ENCODE measurements at places on chromosomes 1 and 21. TPM values are rescaled to one million over a fixed set of nuclear protein-coding genes. Genes with fewer than 3 reads are reported as not detected.
A peak's percentile ranks its signal among the peaks of the same experiment; 100 is the strongest.

Gene GJA8
- total RNA-seq = not detected

Gene DNAJC6
- total RNA-seq = 2.9 TPM

Gene CFAP74
- 0.62 TPM for total RNA-seq

Gene GBP3
- 9.1 TPM for total RNA-seq

Gene LRRN2
- total RNA-seq = 1.5 TPM

Gene RNF187
- total RNA-seq = 50.2 TPM

Gene KCTD3
- 67.5 TPM for total RNA-seq

Gene LCE1F
- total RNA-seq = not detected

Gene TSSK3
- total RNA-seq = not detected

- no peak for DNase-seq
Measured at GRCh38 chr1:222266223-222267196, 281.4 kb downstream of the HHIPL2 start.

- DNase-seq = peak; percentile 23
Measured at GRCh38 chr1:209326076-209326475, 257.4 kb upstream of the CAMK1G start.

- no peak for DNase-seq
Measured at GRCh38 chr1:173276922-173277800, 70.0 kb upstream of the TNFSF4 start.

GRCh38 chr1:237687804-237688203 is 202.9 kb downstream of the ZP4 start:
- no peak for DNase-seq

DNA sequence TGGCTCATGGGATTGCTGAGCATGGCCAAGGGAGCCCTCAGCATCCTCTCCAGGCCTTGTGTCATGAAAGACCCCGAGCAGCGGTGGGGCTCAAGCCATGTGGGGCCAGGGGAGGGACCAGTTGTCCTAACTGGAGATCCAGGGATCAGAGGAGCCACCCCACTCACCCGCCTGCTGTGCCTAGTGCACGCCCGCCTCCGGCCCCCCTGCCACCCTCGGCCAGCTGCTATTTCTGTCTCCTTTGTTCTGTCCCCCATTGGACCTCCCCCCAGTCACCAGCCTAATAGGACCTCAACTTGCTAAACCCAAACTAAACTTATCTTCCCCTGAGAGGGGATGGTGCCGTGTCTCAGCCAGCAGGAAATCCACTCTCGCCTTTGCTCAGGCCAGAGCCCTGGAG is 44.4 kb downstream of the TP73 start:
- no peak for DNase-seq

DNA sequence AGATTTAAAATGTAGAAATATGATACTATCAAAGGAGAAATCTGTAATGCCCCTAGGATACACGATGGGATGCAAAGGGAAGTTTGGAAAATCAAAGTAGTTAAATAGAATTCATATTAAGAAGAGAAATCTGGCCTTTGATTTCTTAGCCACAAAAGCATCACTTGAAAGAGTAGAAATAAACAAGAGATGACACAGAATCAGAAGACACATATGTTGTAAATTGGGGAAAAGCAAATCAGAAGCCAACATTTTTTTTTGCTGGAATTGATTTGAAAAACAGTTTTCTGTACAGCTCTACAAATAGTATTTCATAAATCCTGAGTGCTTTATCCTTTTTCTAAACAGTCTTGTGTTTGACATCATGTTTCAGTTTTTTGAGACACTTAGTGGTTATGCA is 12.4 kb upstream of the TNFSF18 start:
- peak; percentile 8 for DNase-seq

DNA sequence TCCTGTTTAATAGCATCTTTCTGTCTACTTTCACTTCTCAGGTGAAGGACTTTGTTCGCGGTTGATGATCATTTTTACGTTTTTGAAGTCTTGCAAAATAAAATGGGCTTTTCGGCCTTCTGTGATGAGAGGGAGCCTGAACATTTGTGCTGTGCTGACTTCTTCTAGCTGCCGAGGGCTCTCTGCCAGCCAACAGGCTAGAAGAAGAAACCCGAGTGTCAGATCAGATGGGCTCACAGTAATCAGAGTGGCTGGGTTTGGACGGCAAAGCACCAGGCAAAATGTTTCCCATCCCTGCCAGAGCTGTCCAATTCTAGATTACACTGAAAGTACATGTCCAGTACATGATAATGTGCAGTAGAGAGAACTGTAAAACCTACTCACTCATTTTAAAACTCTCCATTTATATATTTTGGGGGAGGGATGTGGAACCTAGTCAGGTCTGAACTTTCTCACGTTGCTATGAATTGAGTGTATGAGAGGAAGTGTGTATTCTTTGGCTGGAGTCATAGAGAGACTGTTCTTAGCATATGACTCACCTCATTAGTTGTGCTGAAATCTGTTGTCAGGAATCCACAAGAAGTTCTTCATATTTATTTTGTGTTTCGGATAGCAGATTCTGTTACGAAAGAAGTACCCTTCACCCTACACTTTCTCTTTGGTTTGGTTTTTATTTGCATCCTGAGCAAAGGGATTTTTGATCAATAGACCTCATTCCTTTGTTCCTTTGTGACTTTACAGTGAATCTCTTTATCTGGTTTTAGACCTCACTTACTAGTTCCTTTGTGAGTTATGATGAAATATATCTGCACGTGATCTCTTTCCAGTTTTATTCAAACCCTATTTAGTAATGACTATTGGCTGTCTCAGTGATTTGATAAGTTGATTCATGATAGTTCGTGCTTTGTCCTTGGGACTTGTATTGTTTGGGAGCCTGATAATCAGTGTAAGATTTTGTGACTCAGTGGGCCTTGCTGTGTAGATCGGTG is 4.8 kb downstream of the ATP1A1 start:
- DNase-seq = peak; percentile 87

GRCh38 chr1:51264451-51264850 is 28.4 kb downstream of the RNF11 start:
- DNase-seq = peak; percentile 85

DNA sequence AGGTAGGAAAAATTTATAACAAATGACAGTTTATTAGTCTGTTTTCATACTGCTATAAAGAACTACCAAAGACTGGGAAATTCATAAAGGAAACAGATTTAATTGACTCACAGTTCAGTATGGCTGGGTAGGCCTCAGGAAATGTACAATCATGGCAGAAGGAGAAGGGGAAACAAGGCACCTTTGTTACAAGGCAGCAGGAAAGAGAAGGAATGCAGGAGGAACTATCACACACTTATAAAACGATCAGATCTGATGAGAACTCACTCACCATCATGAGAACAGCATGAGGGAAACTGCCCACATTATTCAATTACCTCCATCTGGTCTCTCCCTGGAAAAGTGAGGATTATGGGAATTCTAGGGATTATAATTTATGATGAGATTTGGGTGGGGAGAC is 61.3 kb downstream of the ASB17 start:
- no peak for DNase-seq

- DNase-seq = no peak
Measured at GRCh38 chr1:5887971-5888361, 104.3 kb downstream of the NPHP4 start.

- no peak for DNase-seq
Measured at GRCh38 chr1:53888681-53889080, 916 bp downstream of the YIPF1 start.

GRCh38 chr21:44789880-44790279 is 11.7 kb downstream of the UBE2G2 start:
- no peak for DNase-seq

- no peak for DNase-seq
Measured at GRCh38 chr1:66351913-66352312, 182.0 kb upstream of the SGIP1 start.

All from tongue (tissue), 3 donors.